Diencephalon (tissue), 1 donor: ENCODE measurements at places on chromosomes 16 and 17. TPM values are rescaled to one million over a fixed set of nuclear protein-coding genes. Genes with fewer than 3 reads are reported as not detected.

KRT20 gene
- total RNA-seq = not detected

KRT15 gene
- not detected for total RNA-seq

PAQR4 gene
- 28.4 TPM for total RNA-seq

MT1M gene
- total RNA-seq = 1.4 TPM

SLFN12L gene
- total RNA-seq = 0.46 TPM

AGRP gene
- not detected for total RNA-seq

GAST gene
- not detected for total RNA-seq

TMEM100 gene
- 7.6 TPM for total RNA-seq

DHRS7C gene
- not detected for total RNA-seq

BAIAP3 gene
- 61.8 TPM for total RNA-seq

ASGR1 gene
- 20.1 TPM for total RNA-seq

QRICH2 gene
- total RNA-seq = 7.8 TPM

CCDC200 gene
- total RNA-seq = not detected

IRF8 gene
- total RNA-seq = 7.2 TPM

FKBP10 gene
- 18.2 TPM for total RNA-seq

NXPH3 gene
- 10.8 TPM for total RNA-seq

FNDC8 gene
- not detected for total RNA-seq

P2RX5 gene
- 13.4 TPM for total RNA-seq

DOC2A gene
- 12.5 TPM for total RNA-seq

KCNAB3 gene
- total RNA-seq = 3.7 TPM

TEX19 gene
- total RNA-seq = not detected

TPSD1 gene
- total RNA-seq = not detected

EVI2B gene
- total RNA-seq = 0.69 TPM

ELAC2 gene
- 39.2 TPM for total RNA-seq
